OCI-M1 (cell line): ENCODE measurements at places on chromosomes 4 and X.

GRCh38 chrX:17628976-17629375, 108.3 kb upstream of the SCML1 start:
- no peak for DNase-seq

DNA sequence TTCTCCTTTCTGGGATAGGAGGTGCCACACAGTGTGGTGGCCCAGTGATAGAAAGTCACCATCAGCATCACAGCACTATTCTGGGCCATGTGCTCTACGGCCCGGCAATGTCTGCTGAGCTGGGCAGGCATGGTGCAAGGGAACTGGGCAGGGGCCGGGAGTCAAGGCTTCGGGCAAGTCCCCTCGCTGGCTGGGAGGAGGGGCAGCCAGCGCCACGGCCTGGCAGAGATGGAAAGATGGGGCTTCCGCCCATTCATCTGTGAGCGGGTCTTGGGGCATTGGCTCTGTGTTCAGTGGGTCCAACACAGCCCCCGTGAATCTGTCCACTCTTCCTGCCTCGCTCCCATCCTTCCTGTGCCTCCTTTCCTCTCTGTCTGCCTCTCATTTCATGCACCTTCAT, 7.1 kb upstream of the ATP2B3 start:
- no peak for DNase-seq

- DNase-seq: peak; percentile 59
Observed at GRCh38 chrX:135112096-135112729, 8.1 kb downstream of the ETDB start.

DNA sequence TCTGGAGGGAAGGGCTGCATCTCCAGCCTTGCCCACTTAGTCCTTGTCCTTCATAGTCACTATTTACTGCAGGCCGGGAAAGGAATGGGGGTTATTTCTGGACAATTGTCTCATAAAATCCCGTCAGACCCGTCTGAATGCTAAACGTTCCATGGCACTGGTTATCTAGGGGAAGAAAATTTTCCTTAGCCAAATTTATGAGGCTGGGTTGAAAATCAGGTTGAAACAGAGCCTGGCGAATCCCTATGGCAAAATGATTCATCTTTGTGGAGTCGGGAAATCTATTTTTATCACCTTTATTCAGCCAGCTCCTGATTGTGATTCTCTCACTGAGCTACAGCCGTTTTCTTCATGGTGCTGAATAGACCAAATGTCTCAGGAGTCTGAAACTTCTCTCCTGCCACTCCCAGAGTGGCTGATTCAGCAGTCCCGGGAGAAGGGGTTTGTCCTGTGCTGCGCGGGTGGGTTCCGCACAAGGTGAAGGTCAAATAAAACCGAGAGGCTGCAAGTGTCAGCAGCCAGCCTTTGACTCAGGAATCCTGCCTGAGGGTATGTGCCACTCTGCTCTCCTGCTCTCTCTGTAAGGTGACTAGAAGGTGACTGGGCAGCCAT, 1.0 kb downstream of the LIMCH1 start:
- DNase-seq: no peak

- no peak for DNase-seq
Observed at GRCh38 chr4:187908731-187909130, 86.8 kb upstream of the ZFP42 start.

DNA sequence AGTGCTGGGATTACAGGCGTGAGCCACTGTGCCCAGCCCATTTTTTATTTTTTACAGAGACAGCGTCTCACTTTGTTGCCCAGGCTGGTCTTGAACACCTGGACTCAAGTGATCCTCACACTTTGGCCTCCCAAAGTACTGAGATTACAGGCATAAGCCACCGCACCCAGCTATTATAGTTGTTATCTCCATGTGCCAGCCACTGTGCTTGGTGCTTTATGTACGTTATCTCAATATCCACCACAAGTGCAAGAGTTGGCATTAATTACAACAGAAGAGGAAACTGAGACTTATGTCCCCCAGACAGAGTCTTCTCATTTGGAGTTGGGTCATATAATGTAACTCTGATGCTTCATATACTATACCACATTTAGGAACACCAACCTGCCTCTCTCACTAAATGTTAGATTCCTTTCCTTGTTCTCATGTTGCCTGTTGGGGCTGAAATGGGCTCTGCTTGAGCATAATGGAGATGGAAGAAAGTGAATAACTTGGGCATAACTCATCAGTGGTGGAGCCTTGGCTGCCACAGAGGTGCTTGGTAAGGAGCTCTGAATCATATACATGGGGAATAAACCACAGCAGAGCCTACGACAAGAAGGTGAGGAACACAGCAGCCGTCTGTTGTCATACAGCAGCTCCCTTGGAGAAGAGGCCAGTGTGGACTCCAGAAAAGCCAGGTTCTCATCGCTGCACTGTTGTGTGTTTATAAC, 84.3 kb downstream of the SPRY1 start:
- no peak for DNase-seq

GRCh38 chr4:184059099-184059498, 154.0 kb downstream of the STOX2 start:
- DNase-seq: no peak

DNA sequence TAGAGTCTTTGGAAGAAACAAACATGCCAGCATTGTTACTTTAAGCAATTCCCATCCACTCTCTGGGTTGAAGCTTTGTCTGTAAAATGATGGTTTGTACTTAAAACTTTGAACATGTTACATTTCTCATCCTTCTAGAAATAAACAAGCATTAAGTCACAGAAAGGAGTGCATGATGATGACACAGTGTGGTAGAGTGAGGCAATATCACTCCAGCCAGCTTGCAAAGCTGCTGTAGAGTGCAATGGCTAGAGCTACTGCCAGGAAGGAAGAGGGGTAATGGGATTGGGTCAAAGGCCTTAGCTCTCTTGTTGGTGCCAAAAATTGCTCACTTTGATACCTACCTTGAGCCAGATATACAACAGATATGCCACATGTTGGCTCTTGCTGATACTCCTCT, 12.3 kb upstream of the ENOX2 start:
- DNase-seq: peak; percentile 56

- DNase-seq: peak; percentile 78
Observed at GRCh38 chrX:32530802-32531403, 680.4 kb downstream of the DMD start.

GRCh38 chr4:116665716-116666115, 419.7 kb downstream of the TRAM1L1 start:
- peak; percentile 22 for DNase-seq

DNA sequence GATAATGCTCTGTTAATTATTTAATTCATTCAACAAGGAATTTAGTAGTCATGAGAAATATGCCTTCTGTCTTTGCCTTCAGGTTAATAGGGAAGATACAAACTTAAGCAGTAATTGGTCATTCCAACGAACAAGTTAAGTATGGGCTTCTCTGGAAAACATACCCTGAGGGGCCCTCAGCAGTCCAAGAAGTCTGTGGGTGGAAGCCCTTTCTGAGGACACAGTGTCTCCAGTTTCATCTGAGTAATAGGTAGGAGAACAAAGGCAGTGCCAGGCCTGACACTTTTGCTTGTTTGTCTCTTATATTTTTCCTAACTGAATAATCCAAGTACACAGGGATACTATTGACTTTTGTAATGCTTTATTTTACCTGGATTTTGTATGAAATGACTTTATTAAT, 262.5 kb downstream of the FBXW7 start:
- DNase-seq: no peak

GRCh38 chrX:105461016-105461415, 240.5 kb upstream of the TEX13A start:
- peak; percentile 59 for DNase-seq

- no peak for DNase-seq
Observed at GRCh38 chr4:71009086-71009485, 15.6 kb downstream of the DCK start.

- no peak for DNase-seq
Observed at GRCh38 chrX:140764401-140764919, 54.9 kb downstream of the LINC00632 start.

GRCh38 chr4:156615066-156615531, 356.5 kb downstream of the PDGFC start:
- no peak for DNase-seq

GRCh38 chr4:32624943-32625603, 1904.9 kb downstream of the PCDH7 start:
- DNase-seq: no peak

GRCh38 chrX:154505734-154506133, 10.3 kb downstream of the FAM3A start:
- DNase-seq: no peak

- no peak for DNase-seq
Observed at GRCh38 chrX:108420481-108420880, 17.7 kb downstream of the COL4A6 start.

GRCh38 chr4:124121461-124121971, 591.0 kb downstream of the ANKRD50 start:
- DNase-seq: no peak

DNA sequence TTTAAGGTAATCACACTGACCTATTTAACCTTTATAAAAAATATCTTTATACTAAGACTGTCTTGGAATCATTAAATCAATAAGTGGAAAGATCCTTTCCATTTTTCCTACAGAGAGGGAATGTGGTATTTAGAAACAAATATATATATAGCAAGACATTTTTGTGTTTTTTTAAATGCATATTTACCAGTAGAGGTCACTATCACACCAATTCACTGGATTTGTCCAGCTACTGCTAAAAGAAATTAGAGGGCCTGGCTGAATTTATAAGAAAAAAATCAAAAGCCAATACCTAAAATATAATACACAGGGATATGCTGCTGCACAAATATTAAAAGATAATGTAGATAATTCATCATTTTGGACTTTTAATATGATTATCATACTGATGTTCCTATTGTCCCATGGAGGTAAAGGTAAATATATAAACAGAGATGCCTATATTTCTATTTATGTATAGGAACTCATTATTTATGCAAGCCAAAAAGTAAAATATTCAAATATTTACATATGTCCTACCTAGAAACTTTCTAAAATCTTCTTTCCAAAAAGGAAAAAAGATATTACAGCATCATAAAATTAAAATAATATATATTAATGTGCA, 69.5 kb downstream of the PDE5A start:
- DNase-seq: peak; percentile 66
